Caki2 (cell line): ENCODE measurements at places on chromosomes 7 and 10. TPM values are rescaled to one million over a fixed set of nuclear protein-coding genes. Genes with fewer than 3 reads are reported as not detected.

GRCh38 chr7:150357270-150357669, 11.4 kb upstream of the REPIN1 start:
- DNase-seq: no peak

DNA sequence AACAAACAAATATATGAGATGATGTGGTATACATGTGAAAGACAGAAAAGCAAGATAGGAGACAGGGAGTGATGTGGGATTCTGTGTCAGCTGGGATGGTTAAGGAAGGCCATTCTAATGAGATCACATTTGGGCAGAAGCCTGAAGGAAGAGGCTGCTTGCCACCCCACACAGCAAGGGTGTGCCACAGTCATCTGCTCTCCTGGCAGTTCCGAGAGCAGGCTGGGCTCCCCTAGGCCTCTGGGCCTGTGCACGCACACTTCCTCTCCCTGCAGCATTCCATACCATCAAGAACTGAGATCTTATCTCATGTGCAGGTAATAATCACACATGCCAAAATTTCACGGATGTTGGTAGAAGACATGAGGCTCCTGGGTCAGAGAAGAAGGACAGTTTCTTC, 43.1 kb downstream of the SYPL1 start:
- DNase-seq: no peak

- peak; percentile 93 for DNase-seq
These were observed 67.6 kb downstream of the TMEM130 start for GRCh38 chr7:98802088-98802780.

MMD2 gene
- total RNA-seq: not detected in 2 replicates

IDI2 gene
- not detected in 2 replicates for total RNA-seq
